ENCODE measurements at places on chromosomes 4 and X. TPM values are rescaled to one million over a fixed set of nuclear protein-coding genes. Genes with fewer than 3 reads are reported as not detected.

DCLK2 gene
- 29.2 TPM for total RNA-seq

DNA sequence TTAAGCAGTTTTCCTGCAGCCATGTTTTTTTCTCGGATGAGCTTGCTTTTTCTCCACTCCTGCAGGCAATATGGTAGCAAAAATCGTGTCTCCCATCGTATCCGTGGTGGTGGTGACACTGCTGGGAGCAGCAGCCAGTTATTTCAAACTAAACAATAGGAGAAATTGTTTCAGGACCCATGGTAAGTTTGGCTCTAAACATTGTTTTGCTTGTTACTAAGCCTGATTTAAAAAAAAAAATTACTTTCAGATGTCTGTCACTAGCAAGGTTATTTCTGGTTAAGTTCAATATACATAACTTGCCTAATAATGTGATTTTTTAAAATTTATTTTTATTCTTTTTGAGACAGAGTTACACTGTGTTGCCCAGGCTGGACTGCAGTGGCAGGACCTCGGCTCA, 17.5 kb upstream of the GYG2 start:
- DNase-seq, result no peak

CSAG2 gene
- total RNA-seq, result not detected

- DNase-seq, result no peak
Observed at GRCh38 chr4:68874507-68874906, 58.7 kb downstream of the UGT2B10 start.

FGFBP2 gene
- not detected for total RNA-seq

GRCh38 chrX:739611-740010, 109.0 kb downstream of the SHOX start:
- DNase-seq, result no peak

XAGE2 gene
- total RNA-seq, result not detected

DNA sequence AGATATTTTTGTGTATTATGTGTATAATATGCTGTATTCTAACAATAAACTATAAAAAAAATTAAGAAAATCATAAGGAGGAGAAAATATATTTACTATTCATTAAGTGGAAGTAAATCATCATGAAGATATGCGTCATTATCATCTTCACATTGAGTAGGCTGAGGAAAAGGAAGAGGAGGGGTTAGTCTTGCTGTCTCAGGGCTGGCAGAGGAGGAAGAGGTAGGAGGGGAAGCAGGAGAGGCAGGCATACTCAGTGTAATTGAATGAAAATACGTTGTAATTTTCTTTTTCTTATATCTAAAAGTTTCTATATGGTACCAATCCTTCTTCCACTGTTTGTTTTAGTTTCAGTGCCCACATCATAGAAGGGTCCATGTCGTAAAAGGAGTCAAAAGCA, 9.8 kb upstream of the TMEM185A start:
- no peak for DNase-seq

- DNase-seq, result no peak
Observed at GRCh38 chr4:81625422-81626417, 154.0 kb upstream of the RASGEF1B start.

DNA sequence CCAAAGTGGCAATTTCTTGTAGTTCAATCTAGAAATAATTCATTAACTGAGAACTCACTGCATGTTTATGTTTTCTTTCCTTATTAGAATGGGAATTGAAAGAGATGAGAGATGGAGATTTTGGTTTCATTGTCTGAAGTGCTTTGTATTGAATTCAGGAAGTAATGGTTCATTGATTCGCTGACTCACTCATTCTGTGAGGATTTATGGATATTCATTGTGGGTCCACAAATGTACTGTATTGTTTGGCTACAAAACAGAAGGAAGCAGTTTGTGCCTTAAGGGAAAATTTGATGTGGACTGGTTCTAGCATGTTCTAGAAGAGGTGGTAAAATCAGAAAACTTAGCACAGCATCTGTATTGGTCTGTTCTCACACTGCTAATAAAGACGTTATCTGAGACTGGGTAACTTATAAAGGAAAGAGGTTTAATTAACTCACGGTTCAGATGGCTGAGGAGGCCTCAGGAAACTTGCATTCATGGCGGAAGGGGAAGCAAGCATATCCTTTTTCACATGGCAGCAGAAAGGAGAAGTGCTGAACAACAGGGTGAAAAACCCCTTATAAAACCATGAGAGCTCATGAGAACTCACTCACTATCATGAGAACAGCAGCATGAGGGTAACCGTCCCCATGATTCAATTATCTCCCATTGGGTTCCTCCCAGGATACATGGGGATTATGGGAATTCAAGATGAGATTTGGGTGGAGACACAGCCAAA, 132.3 kb upstream of the VCX3A start:
- no peak for DNase-seq

DNA sequence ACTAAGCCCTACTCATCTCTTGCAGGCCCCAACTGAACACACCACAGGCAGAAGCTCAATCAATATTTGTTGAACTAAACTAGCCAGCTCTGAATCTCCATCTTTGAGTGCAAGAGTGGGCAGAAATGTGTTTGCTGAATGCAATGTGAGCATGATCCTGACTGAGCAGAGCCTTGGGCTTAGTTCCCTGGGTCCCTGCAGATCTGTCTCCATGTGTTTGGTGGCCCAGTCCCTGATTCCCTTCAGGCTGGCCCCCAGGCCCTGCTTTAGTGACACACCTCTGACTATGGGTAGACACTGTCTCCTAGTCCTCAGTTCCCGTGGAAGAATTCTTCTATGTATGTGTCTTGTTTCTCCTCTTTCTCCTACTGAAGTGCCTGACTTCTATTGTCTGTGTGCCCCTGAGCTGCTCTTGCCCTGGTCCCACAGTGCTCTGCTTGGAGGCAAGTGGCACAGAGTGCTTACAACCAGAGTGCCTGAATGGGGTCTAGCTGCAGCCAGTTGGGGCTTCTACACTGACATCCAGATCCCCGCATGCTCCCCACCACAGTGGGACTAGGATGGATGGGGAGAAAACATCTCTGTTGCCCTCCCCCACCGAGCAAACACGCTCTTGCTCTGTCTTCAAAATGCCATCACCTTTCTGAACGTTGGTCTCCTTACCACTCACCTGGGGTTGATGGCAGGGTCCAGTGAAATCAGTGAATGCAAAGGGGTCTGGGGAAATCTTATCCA, 9.3 kb downstream of the PJA1 start:
- no peak for DNase-seq

DNA sequence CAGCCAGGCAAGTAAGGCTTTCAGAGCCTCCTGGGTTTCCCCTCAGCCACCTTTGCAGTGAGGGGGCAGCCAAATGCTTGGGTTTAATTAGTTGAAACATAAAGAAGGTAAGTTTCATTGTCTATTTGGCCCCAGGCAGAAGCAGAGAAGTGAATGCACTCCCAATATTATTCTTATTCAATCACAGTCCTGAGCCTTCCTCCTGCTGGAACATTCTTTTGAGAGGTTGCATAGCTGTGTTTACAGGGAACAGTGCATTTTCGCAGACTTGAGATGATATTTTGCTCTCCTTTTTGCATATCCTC, 13.9 kb downstream of the SLC2A9 start:
- no peak for DNase-seq

DNA sequence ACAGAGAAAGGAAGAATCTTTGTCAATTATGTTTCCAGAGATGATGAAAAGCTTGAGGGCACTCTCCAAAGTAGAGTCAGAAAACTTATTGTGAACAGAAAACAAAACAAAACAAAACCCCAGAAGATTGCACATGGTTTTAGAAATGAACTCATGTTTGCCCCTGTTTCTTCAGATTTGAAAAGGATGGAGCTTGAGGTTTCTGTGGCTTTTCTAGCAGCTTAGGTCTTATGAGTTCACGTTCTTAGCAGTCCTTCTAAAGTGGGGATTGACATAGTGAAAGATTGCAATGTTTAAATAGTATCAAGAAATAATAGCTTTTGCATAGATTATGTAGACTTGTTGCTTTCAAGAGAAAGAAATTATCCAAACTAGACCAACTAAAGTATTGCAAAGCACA, 421.8 kb downstream of the GBA3 start:
- no peak for DNase-seq

NDNF gene
- 23.9 TPM for total RNA-seq

MGAT4D gene
- not detected for total RNA-seq

DNA sequence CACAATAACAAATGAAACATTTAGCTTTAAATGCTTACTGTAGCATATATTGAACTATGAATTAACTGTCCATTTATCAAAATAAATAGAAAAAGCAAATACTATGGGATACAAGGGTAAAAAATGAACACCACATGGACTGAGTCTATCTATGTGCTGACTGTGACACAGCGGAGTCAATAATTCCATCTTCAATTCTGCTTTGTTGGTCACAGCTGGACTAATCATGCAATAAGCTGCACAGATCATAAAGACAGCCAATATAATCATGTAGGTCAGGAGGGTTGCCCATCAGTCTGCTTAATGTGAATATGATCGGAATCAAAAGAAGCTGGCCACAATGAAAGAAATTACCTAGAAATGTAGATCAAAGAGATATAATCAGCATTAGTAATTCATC, 95.7 kb upstream of the FAM47A start:
- DNase-seq, result no peak

STPG2 gene
- total RNA-seq, result 0.23 TPM

WDR45 gene
- total RNA-seq, result 29.0 TPM

DNA sequence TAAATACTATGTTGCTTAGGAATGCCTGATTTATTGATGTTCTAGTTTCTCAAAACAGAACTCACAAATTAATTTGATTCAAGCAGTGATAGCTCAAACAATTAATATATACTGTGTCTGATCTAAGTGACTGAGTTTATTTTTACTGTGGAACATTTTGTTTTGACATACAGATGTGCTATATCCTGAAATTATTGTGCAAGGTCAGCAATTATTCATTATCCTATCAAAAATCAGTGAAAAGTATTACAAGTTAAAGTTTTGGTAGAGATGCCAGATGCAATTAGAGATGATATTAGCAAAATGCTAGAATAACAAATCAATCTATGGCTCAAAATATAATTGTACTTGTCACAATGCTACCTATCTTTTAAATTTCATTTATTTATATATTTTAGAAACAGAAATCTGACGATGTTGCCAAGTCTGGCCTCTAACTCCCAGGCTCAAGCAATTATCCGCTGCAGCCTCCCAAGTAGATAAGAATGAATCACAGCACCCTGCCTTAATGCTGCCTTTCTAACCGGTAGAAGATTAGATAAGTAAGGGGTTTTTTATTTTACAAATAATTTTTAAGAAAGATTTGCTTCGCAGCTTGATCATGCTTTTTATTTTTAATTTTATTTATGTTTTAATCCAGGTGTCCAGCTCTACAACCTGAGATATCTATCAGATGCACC, 825.5 kb upstream of the NDST4 start:
- DNase-seq, result no peak

DNA sequence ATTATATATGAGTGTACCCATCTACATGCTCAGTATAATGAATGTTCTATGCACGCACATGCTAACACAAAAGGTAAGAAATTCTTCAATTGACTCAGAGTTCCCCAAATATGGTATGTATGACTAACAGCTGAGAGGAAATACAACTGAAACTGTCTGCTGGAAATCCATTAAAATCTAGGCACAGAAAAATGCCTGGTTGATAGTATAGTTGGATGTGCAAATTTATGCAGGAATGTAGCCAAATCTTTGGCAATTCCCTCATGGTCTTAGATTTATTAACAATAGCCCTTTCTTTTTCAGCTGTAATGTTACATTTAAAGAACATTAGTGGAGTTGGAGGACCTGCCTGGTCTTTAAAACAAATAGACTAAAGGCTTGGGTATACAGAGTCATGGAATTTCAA, 5.5 kb downstream of the CAMK2D start:
- no peak for DNase-seq

DNA sequence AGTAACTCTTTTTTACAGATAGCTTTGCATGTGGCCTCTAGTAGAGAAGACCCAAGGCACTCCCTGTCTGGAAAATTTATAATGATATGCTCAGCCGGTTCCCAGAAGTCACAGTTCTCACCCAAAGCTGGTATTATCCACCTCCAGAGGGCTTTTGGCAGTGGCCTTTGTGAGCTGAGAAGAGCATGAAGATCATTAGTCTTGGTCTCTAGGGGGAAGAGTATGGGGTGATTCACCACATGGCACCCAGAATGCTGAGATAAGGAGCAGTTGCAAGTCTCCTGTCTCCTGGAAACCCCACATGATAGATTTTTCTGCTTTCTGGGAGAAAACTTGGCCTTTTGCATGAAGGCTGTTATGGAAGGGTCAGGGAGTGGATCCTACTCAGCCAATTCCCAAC, 75.4 kb upstream of the PRPS1 start:
- no peak for DNase-seq

DNA sequence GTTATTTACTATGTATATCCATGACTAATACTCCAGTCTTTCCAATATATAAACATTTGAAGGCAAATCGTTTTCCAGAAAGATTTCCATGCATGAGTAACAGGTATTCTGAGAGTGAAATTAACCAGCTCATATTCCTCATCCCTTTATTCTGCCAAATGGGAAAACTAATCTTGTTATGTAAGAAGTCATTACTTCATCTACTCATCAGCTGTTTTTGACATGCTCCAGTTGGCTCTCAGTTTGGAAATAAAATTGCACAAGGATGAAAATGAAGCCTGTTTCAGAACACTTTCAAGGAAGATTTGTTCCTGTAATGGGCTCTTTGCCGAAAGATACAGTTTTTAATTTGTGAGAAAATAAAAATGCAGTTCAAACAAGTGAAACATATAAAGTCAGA, 121.9 kb downstream of the KCTD8 start:
- no peak for DNase-seq

RNF175 gene
- 25.7 TPM for total RNA-seq

DNA sequence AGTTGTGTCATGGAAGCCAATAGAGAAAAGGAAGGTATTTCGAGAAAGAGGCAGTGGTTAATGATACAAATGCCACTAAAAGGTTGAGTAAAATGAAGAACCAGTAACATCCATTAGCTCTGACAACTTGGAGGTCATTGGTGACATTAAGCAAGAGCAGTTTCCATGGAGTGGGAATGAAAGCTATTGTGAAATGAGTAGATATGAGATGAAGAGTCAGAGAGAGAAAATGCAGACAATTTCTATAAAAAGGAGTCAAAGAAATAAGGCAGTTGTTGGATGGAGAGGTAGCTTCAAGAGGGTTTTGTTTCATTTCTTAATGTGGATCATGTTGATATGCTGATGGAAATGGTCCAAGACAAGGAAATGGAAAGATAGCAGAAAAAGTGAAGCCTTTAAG, 9.6 kb upstream of the AMTN start:
- DNase-seq, result no peak

DNA sequence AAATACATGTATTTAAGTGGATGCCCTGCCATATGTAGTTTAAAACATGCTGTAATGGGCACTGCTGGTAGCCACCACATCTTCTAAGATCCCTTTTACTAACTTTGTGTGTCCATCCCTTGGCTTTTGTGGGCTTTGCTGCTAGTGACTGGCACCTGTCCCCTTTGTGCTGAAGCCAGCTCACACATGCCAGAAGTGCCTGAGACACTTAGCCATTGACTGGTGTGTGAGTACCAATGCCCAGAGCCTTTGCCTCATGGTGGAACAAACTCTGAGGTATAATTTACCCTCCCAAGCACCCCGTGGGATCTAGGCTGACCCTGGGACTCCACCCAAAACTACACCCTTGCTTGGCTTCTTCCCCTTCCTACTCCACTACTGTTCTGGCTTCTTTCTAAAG, 33.0 kb downstream of the ARHGAP6 start:
- no peak for DNase-seq

GRCh38 chr4:84973856-84974255, 7.4 kb upstream of the WDFY3 start:
- DNase-seq, result no peak

Data from neural crest cell (in vitro differentiated cells).